HFFc6 (cell line): ENCODE measurements at places on chromosomes 11 and 22. TPM values are rescaled to one million over a fixed set of nuclear protein-coding genes. Genes with fewer than 3 reads are reported as not detected.

- peaks cover 3% of the 10 kb centered on the region for H3K27me3 ChIP-seq
- no peaks in the 10 kb centered on the region for H3K36me3 ChIP-seq
Measured at GRCh38 chr11:73520353-73521061, 77.4 kb downstream of the FAM168A start.

GRCh38 chr11:34167961-34168360 lies 62.5 kb downstream of the NAT10 start:
- H3K4me1 ChIP-seq: peaks cover 9% of the 10 kb centered on the region; the same call in 1 of the 2 replicates

- H3K27me3 ChIP-seq: peaks cover 1% of the 10 kb centered on the region; the same call in 1 of the 2 replicates
- H3K4me3 ChIP-seq: no peak overlapping the region
- DNase-seq: peak; percentile 62
- no peaks in the 10 kb centered on the region for H3K36me3 ChIP-seq
Measured at GRCh38 chr11:86291466-86292262, 10.4 kb upstream of the HIKESHI start.

DNA sequence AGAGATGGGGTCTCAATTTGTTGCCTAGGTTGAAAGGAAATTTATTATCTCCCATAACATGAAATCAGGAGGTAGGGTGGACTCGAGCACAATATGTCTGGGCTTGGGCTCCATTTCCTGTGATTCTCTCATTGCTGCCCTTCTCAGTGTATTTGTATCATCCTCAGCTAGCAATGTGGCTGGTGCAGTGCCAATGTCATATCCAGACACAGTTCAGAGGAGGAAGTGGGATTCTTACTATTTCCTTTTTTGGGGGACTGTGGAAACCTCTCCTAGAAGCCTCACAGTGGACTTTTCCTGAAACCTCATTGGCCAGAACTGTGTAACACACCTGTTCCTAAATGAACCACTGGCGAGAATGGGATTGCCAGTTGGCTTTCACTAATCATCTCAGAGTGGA lies 21.0 kb upstream of the SWAP70 start:
- no peak overlapping the region for H3K4me3 ChIP-seq
- H3K36me3 ChIP-seq: 0 out of 2 replicates have a peak, but pooled peaks cover 4% of the 10 kb centered on the region
- no peak for DNase-seq
- H3K4me1 ChIP-seq: no peaks in the 10 kb centered on the region

DNA sequence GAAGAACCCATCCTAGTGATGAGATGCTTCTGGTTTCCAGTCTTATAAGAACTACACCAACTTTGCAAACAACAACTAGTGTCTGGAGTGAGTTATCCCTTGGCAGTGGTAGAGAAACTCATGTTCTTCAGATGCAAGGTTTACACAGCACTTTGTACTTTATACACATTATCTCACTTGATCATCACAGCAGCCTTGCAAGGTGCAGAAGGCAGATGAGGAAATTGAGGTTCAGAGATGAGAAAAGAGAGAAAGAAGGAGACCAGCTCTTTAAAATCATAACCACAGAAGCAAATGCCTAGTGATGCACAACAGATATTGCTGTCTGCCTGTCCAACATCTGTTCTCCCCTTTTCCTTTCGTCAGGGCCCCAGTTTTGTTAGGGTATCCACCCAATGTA lies 16.7 kb upstream of the CD44 start:
- H3K4me1 ChIP-seq: peaks cover 4% of the 10 kb centered on the region; the same call in 1 of the 2 replicates
- H3K36me3 ChIP-seq: no peaks in the 10 kb centered on the region
- no peak overlapping the region for H3K27ac ChIP-seq
- DNase-seq: no peak
- peaks cover 3% of the 10 kb centered on the region; the same call in 1 of the 2 replicates for H3K27me3 ChIP-seq

GRCh38 chr11:28483072-28483867 lies 375.1 kb downstream of the METTL15 start:
- DNase-seq: no peak
- H3K27ac ChIP-seq: no peak overlapping the region
- peaks cover 21% of the 10 kb centered on the region for H3K4me1 ChIP-seq
- no peaks in the 10 kb centered on the region; the same call in 1 of the 2 replicates for H3K27me3 ChIP-seq
- no peak overlapping the region for H3K4me3 ChIP-seq
- no peaks in the 10 kb centered on the region for H3K36me3 ChIP-seq

Gene PRRG4
- total RNA-seq: not detected in 3 replicates

- peaks cover 7% of the 10 kb centered on the region; the same call in 1 of the 2 replicates for H3K4me1 ChIP-seq
- peak within 1 kb of the TSS; percentile 86 for H3K4me3 ChIP-seq
- no peak for DNase-seq
- peaks cover 40% of the 10 kb centered on the region for H3K27me3 ChIP-seq
Measured at GRCh38 chr11:32829680-32830412, at the start of gene PRRG4. PRRG4 (plus strand) TSS chr11:32829927; CDS start chr11:32830530, 603 bp downstream.

DNA sequence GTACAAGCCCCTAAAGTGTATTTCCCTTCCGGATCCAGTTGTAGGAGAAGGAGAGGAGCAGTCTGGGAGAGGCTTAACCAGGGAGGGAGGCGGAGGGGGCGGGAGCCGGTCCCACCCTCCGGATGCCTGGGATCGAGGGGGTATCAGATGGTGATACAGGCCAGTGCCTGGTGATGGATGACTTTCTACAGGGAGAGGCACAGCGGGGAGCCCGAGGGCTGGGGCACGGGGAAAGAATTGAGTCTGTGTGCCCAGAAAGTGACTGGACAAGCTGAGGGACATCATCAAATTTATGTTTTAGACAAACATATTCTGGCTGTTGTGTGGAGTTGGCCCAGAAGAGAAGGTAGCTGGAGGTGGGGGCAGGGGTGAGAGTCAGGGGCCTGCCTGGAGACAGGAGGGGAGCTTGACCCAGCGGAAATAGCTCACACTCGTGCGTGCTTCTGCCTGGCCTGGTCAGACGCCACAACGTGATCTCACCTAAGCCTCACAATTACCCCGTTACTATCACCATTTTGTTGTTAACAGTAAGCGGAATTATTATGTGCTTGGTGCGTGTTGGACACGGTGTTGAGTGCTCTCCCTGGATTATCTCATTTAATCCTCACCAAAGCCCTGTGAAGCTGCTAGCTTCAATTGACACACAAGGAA lies 42.4 kb downstream of the AMPD3 start:
- H3K36me3 ChIP-seq: peaks cover 27% of the 10 kb centered on the region
- H3K4me3 ChIP-seq: no peak overlapping the region
- DNase-seq: no peak

- no peak overlapping the region for H3K27ac ChIP-seq
- H3K4me3 ChIP-seq: no peak overlapping the region
- H3K4me1 ChIP-seq: no peaks in the 10 kb centered on the region
- no peaks in the 10 kb centered on the region for H3K36me3 ChIP-seq
- no peak for DNase-seq
Measured at GRCh38 chr11:83865636-83866461, 579.7 kb upstream of the CCDC90B start.

Gene CCDC15
- total RNA-seq: 1.2 to 2.6 TPM (median 2.5 TPM) in 3 replicates

Gene CCDC134
- total RNA-seq: 8.3 to 10.1 TPM (median 9.3 TPM) in 3 replicates

Gene MYOD1
- total RNA-seq: not detected in 3 replicates

Gene RAG2
- total RNA-seq: not detected in 3 replicates

GRCh38 chr22:42799061-42799460 lies 58.0 kb downstream of the ARFGAP3 start:
- peaks cover 4% of the 10 kb centered on the region; the same call in 1 of the 2 replicates for H3K4me1 ChIP-seq
- H3K27me3 ChIP-seq: peaks cover 14% of the 10 kb centered on the region
- H3K27ac ChIP-seq: 0 out of 2 replicates have a peak overlapping the region, but pooled peaks have one; percentile 40
- peaks cover 40% of the 10 kb centered on the region for H3K36me3 ChIP-seq
- no peak overlapping the region for H3K4me3 ChIP-seq

DNA sequence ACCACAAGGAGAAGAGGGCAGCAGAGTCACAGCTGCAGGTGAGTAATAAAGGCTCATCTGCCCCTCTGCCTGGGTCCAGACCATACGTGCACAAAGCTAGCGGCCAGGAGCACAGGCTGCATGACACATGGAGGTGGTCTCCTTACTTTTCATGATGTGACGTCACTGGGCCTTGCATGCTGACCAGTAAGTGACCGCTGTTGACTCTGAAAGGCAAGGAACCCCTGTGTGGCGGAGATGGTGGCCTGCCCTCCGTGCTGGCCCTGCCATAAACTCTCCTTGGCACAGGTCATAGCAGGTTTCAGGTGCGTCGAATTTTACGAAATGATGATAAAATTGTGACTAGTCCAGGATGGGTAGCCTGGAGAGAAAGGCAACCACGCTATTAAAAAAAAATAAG lies 7.6 kb upstream of the PARVG start:
- peaks cover 10% of the 10 kb centered on the region for H3K27me3 ChIP-seq
- no peak overlapping the region for H3K27ac ChIP-seq
- H3K4me3 ChIP-seq: no peak overlapping the region
- H3K36me3 ChIP-seq: no peaks in the 10 kb centered on the region

Gene BAIAP2L2
- total RNA-seq: 0.08 to 0.30 TPM in 2 of 3 replicates, not detected in the other

Gene ARHGAP20
- total RNA-seq: 0.40 to 1.1 TPM (median 0.55 TPM) in 3 replicates

- H3K27me3 ChIP-seq: no peaks in the 10 kb centered on the region; the same call in 1 of the 2 replicates
- H3K4me3 ChIP-seq: no peak overlapping the region
- no peak overlapping the region for H3K27ac ChIP-seq
- no peak for DNase-seq
Measured at GRCh38 chr22:44005524-44005923, 18.6 kb upstream of the PARVB start.

Gene AQP11
- total RNA-seq: 1.8 to 1.9 TPM (median 1.8 TPM) in 3 replicates

Gene CDKN1C
- total RNA-seq: 0.18 to 0.19 TPM in 2 of 3 replicates, not detected in the other

Gene ST14
- not detected in 3 replicates for total RNA-seq

DNA sequence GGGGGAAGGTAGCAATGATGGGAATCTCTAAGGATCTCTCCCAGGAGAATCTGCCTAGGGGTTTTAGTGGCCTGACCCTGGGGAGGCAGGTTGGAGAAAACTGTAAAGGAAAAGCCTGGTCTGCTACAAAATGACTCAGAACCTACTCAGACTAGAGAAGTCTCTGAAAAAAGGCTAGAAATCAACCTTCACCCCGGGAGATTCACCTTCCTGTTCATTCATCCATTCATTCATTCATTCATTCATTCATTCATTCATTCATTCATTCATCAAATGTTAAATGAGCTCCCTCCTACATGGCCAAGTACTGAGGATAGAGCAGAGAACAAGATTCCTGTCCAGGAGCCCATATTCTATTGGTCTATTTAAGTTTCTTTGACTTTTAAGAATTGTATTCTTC lies 8.9 kb upstream of the ANKK1 start:
- no peak overlapping the region for H3K27ac ChIP-seq
- DNase-seq: no peak
- peaks cover 5% of the 10 kb centered on the region for H3K27me3 ChIP-seq
- peaks cover 19% of the 10 kb centered on the region for H3K4me1 ChIP-seq
- no peak overlapping the region for H3K4me3 ChIP-seq

DNA sequence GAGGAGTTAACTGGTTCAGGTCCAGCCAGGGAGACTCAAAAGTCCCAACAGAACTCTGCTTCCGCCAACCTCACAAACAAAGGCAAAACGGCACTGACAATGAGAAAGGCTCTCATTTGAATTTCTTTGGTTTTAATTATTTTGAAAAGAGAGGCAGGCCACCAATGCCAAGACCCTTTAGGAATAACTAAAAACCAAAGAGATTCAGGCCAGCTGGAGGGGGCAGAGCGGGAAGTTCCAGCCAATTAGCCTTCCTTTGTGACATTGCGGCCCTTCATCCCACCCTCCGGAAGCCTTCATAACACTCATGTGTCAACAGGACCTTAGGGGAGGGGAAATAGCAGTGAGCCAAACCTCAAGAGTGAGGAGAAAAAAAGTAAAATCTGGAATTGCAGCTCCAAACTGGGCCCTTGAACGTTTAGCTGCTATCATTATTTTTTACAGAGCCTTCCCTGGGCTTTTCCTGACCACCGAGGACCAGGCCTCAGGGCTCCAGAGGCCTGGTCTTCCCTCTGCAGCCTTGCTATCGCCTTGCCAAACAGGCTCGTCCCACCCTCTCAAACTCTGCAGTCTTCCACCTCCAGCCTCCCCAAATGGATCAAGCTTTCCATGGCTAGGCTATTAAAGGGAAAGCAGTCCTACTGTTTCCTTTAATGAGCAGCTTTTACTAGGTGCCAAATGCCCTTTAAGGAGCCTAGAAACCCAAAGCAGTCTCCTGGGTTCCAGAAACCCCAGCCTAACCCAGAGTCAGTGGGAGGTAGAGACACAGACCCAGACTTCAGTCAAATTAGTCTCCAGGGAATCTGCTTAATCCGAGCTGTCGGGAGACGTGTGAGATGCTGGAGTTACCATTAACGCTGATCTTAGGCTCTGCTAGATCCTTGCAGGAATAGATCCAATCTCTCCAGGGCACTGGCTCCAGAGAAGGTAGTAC lies 114.2 kb downstream of the CCDC34 start:
- H3K36me3 ChIP-seq: no peaks in the 10 kb centered on the region
- H3K4me3 ChIP-seq: no peak overlapping the region
- H3K4me1 ChIP-seq: no peaks in the 10 kb centered on the region
- no peak overlapping the region for H3K27ac ChIP-seq
- no peak for DNase-seq
- peaks cover 1% of the 10 kb centered on the region for H3K27me3 ChIP-seq

Gene BIK
- 0.29 TPM in 1 of 3 replicates, not detected in the others for total RNA-seq

Gene CBLIF
- not detected in 3 replicates for total RNA-seq

GRCh38 chr11:69374110-69374945 lies 80.4 kb downstream of the MYEOV start:
- no peaks in the 10 kb centered on the region for H3K4me1 ChIP-seq
- DNase-seq: no peak
- H3K27ac ChIP-seq: no peak overlapping the region
- H3K36me3 ChIP-seq: peaks cover 35% of the 10 kb centered on the region
- peaks cover 11% of the 10 kb centered on the region for H3K27me3 ChIP-seq
- H3K4me3 ChIP-seq: no peak overlapping the region

- no peak overlapping the region for H3K27ac ChIP-seq
- DNase-seq: no peak
- no peaks in the 10 kb centered on the region for H3K36me3 ChIP-seq
- no peak overlapping the region for H3K4me3 ChIP-seq
- peaks cover 11% of the 10 kb centered on the region; the same call in 1 of the 2 replicates for H3K4me1 ChIP-seq
- peaks cover 57% of the 10 kb centered on the region for H3K27me3 ChIP-seq
Measured at GRCh38 chr11:61594907-61595257, 14.0 kb upstream of the SYT7 start.

Gene SELENOO
- total RNA-seq: 16.4 to 19.4 TPM (median 17.8 TPM) in 3 replicates

- H3K27ac ChIP-seq: peak overlapping the region; percentile 89
- H3K36me3 ChIP-seq: no peaks in the 10 kb centered on the region; the same call in 1 of the 2 replicates
- no peaks in the 10 kb centered on the region for H3K27me3 ChIP-seq
- DNase-seq: peak; percentile 68
- H3K4me1 ChIP-seq: peaks cover 70% of the 10 kb centered on the region
Measured at GRCh38 chr11:107563702-107564101, 1.8 kb downstream of the ALKBH8 start.

Gene TRIM49C
- not detected in 3 replicates for total RNA-seq

- no peaks in the 10 kb centered on the region for H3K27me3 ChIP-seq
- H3K27ac ChIP-seq: peak overlapping the region; percentile 49; the same call in 1 of the 2 replicates
Measured at GRCh38 chr11:46663277-46663940, 37.0 kb downstream of the ARHGAP1 start.

DNA sequence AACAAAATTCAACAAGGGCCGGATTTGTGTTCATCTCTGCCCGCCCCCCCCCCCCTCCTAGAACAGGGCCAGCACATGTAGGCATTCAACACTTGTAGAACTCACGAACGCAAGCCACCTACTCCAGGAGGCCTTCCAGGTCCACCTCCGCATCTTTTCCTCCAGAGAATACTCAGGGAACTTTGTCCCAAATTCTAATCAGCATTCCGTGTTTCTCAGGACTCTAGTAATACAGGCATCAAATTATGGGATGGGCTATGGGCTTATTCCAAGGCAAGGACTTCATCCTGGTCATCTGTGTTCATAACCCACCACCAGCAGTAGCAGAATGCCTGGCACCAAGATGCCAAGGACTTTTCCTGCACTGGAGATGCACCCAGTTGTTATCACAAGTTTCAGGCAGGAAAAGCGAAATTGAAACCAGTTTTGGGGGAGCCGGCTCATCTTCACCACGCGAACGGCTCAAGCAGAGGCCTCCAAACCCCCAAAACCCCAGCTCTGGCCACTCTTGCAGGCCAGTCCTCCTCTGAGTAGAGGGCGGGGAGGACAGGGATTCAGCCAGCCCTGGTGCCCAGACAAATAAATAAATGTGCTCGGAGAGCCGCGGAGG lies 462 bp downstream of the UBE2L6 start:
- H3K27ac ChIP-seq: peak overlapping the region; percentile 67
- H3K36me3 ChIP-seq: no peaks in the 10 kb centered on the region
